HT1080 (cell line): ENCODE measurements at places on chromosomes 3 and 15.

DNA sequence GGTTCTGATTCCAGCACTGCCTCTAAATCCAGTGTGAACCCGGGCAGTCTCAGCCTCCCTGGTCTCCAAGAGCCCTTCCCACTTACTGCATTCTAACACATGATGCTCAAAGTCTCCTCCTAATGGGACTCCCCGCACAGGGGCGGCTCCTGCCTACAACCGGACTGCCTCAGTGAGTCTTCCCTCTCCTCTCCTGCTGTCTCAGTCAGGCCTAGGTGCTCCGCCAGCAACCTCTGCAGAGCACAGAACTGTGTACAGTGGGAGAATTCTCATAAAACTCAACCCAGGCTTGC lies 28.9 kb downstream of the TBC1D2B start:
- DNase-seq: no peak

DNA sequence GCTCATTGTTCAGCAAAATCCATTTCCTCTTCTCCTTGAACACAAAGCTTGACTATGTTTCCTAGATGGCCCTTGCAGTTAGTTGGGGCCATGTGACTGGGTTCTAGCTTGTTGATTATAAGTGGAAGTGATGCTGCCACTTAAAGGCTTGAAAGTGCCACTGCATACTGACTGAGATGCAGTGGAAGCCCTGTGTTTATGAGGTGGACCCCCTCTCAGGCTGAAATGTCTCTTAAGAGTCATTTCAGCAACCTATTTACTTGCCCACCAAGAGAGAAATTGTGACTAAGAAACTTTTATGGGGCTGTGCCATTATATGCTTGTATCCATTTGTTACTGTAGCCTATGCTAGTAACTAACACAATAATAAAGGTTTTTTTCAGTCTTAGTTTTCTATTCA lies 8.4 kb upstream of the ANP32A start:
- no peak for DNase-seq

DNA sequence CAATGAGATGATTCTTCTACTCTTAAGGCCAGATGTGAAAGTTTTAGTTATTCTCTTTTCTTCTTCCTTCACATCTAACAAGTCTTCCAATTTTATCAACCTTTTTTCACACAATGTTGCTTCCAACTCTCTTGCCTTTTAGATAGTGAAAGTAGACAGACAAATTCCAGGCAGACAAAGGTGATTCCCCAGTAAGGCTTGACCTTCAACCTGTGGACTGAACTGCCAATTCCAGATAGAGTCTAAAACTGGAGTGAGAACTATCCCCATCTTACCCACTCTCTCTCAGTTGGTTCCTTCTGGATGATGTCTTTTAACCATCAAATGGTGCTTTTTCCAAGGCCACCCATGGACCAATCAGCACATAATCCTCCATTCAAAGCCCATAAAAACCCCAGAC lies 159.0 kb downstream of the NSUN3 start:
- DNase-seq: no peak

GRCh38 chr15:89749951-89750559 lies 994 bp downstream of the MESP1 start:
- DNase-seq: no peak
